ENCODE measurements at places on chromosomes 3 and 15.

- DNase-seq = no peak
These were observed 226.6 kb downstream of the ADAMTSL3 start for GRCh38 chr15:83880529-83880928.

DNA sequence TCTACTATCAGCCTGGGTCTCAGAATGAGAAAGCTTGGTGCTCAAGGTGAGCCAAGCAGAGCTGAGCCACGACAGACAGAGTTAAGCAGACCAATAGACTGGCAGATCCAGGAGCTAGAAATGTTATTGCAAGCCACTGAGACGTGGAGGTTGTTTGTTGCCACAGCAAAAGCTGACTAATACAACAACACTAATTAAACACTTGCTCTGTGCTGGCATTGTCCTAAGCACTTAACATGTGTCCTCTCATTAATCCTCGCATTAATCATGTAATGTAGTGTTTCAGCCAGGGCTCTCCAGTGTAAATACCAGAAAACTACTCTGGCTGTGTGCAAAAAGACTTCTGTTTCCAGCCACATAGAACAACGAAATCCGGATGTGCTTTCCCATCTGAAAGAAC is 11.6 kb upstream of the SPSB4 start:
- no peak for DNase-seq

DNA sequence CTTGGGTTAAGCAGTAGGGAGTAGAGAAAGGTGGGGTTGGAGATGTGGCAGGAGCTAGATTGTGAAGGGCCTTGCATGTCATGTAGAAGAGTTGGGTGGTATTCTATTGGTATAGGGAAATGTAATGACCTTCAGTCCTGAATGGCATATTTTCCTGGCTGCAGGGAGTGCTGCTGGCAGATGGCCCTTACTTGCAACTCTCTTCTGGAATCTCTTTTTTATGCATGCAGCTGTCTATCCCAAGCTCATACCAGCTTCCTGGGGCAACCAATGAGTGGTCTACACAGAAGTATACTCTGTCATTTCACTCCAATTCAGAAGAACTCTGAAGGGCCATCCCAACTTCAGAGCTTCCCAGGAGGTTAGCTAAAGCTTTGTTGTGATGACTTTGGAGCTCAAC is 144.7 kb upstream of the ANKRD28 start:
- DNase-seq = no peak

GRCh38 chr3:42118762-42119361 is 27.7 kb downstream of the TRAK1 start:
- peak; percentile 85 for DNase-seq

GRCh38 chr15:26771578-26772153 is 1.2 kb downstream of the GABRB3 start:
- DNase-seq = peak; percentile 13

DNA sequence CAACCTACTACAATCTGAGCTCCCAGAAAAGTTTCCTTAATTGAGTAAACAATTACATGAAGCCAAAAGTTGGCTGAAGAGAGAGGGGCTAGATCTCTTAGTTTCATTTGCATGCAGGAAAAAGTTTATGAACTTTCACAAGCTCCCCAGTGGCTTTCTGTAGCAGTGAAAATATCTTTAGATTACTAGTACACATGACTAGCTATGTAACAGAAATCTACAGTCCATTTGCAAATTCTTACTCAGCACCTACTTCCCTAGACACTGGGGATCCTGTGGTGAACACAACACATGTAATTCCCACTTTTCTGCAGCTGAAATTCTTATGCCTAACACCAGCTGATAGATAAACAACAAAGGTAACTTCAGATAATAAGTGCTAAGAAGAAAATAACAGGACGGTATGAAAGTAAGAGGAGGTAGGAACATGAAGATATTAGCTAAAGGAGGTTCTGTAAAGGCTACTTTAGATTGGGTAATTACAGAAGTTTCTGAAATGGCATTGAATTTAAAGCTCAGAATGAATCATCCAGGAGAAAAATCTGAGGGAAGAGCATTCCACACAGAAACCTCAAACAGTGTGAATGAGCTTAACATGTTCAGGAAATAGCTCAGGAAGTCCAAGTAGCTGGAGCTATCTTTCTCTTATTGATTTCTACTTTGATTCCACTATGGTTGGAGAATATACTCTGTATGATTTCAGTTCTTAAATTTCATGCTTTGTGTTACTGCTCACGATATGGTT is 204.8 kb downstream of the MAGI1 start:
- peak; percentile 33 for DNase-seq

DNA sequence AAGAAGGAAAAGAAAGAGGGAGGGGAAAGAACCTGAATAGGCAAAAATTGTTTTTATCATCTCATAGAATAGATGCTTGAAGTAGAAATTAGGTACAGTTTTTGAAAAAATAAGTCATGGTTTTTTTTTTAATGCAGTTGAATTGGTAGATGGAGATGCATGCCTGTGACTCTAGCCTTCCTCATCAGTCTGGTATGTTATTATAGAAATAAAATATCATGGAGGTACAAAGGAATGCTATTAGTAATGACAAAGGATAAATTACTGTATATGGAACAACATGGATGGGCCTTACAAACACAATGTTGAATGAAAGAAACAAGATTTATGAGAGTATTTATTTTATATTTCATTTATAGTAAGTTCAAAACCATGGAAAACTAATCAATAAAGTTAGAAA is 162.4 kb upstream of the GALNT15 start:
- DNase-seq = peak; percentile 35

- no peak for DNase-seq
These were observed 27.7 kb upstream of the IL20RB start for GRCh38 chr3:136929977-136930670.

GRCh38 chr3:180059356-180059755 is 22.6 kb upstream of the PEX5L start:
- peak; percentile 61 for DNase-seq

GRCh38 chr15:51085764-51086163 is 8.9 kb downstream of the TNFAIP8L3 start:
- no peak for DNase-seq

- peak; percentile 25 for DNase-seq
These were observed 469 bp downstream of the MAP6D1 start for GRCh38 chr3:183824761-183825455.

DNA sequence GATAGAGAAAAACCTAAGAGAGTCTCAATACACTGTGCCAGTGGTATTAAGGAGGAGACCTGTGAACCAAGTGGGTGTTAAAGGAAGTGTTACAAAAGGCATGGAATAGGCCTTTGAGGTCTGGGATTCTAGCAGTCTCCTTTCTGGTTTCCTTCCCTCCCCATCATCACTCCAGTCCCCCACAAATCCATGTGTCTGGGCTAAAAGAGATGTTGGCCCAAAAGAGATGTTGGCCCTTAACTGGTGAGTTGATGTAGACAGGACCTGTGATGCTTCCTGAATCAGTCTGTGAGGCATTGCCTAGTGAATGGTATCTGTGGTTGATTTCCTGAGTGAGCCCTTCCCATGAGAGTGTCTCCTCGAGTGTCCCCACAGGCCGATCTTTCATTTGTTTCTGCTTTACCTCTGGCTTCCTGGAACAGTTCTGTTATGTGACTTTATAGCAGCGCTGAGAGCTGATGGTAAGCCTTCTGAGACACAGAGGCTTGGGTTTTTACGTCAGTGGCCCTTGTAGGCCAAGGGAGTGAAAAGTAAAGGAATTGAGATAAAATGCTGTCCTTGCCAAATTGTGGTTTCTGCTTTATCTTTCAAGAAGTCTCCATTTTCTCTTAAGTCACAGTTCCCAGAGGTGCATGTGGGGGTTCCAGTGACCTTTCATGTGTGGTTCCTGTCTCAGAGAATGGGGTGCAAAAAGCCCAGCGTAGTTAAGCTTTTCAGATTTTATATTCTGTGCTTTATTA is 87.8 kb downstream of the KLHL25 start:
- DNase-seq = no peak

- DNase-seq = no peak
These were observed 445.9 kb downstream of the MCTP2 start for GRCh38 chr15:94677202-94677790.

- DNase-seq = no peak
These were observed 38.6 kb downstream of the CCDC80 start for GRCh38 chr3:112602217-112602838.

- no peak for DNase-seq
These were observed 60.5 kb upstream of the KLF13 start for GRCh38 chr15:31265871-31266711.

GRCh38 chr3:161371441-161372320 is at the start of gene SPTSSB:
SPTSSB (minus strand) TSS chr3:161371517; CDS start chr3:161346323, 25,194 bp downstream.
- DNase-seq = peak; percentile 96

GRCh38 chr3:192481638-192482037 is 245.7 kb downstream of the FGF12 start:
- DNase-seq = peak; percentile 83

GRCh38 chr3:117589454-117589853 is 879.9 kb downstream of the TUSC7 start:
- DNase-seq = no peak

DNA sequence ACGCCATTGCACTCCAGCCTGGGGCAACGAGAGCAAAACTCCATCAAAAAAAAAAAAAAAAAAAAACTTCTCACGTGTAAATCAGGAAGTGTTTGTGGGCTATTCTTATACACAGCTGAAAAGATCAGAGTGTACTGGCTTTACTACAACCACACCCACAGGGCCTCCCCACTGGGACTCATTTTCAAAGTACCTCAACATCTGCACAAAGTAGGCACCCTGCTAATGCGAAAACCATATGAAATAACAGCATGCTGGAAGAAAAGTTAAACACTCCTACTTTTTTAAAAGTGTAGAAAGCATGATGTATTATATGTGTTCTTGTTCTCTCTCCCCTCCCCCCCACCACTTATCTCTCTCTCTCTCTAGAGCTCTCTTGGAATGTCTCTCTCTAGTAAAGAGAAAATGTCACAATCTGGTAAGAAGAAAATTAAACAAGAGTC is 11.1 kb downstream of the UACA start:
- DNase-seq = no peak

GRCh38 chr3:9430733-9431132 is 33.3 kb downstream of the SETD5 start:
- DNase-seq = no peak

DNA sequence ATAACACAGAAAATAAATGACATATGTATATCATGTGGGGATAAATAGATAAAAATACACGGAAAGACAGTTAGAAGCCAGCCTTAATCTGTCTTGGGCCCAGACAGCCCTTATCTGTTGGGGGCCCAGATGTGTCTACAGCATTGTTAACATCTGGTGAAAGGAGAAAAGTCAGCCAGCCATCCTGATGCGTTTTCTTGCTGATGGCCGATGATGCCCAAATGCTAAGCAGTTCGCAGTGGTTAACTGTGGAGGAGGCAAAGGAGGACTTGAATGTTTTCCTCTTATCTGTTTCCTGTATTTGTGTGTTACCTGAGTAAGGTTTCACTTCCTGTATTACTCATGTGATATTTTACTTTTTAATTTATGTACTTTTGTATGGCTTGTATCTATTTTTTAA is 46.2 kb downstream of the NOX5 start:
- peak; percentile 45 for DNase-seq

GRCh38 chr3:63228677-63229076 is 49.4 kb upstream of the SYNPR start:
- DNase-seq = peak; percentile 46

DNA sequence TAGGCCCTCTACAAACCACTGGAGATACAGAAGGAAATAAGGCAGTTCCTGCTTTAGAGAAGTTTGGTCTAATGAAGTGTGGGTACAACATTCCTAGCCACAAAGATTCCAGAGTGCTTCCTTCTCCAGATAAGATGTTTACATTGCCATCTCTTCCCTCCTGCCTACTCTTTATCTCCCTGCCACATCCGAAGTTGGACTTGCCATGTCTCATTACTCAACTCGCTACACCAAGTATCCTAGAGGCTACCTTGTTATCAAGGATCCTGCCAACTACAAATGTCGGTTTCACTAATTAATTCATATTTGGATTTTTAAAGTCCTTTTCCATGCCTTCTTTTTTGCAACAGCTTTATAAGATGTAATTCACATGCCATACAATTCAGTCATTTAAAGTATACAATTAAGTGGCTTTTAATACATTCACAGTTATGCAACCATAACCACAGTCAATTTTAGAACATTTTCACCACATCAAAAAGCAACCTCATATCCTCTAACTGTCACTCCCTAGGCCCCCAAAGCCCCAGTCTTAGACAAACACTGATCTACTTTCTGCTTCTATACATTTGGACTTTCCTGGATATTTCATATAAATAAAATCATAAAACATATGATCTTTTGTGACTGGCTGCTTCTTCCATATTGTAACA is 53.7 kb upstream of the CSTA start:
- no peak for DNase-seq

- DNase-seq = no peak
These were observed 253.1 kb downstream of the WDR72 start for GRCh38 chr15:53506370-53506769.

DNA sequence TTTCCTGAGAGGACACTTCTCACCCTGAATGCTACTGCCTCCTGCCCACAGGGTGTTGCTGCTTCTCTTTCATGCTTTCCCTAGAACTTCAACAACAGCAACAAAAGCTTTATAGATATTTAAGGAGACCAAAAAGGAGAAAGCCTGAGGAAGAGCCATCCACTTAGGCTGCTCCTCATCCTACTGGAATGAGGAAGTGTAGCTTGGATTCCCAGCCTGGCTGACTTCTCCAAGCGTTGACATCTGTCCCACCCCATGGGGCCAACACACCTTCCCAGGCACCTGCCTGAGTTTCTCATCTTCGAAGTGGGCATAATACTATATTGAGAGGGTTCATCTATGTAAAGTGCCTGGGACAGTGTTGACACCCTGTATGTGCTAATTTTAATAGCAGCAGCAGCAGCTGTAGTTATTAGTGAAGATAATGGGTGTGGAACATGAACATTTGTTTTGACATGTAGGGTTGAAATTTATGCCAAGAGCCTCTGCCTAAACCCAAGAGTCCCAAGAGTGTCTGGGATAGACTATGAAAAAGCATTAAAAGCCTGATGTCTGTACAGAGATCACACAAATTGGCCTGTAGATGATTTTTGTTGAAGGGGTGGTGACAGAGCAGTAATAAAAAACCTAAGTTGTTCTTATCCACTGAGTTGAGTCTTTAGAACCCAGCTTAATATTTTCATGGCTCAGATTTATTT is 96.5 kb upstream of the PIAS1 start:
- no peak for DNase-seq

- no peak for DNase-seq
These were observed 29.7 kb upstream of the SHC4 start for GRCh38 chr15:48993380-48993779.

DNA sequence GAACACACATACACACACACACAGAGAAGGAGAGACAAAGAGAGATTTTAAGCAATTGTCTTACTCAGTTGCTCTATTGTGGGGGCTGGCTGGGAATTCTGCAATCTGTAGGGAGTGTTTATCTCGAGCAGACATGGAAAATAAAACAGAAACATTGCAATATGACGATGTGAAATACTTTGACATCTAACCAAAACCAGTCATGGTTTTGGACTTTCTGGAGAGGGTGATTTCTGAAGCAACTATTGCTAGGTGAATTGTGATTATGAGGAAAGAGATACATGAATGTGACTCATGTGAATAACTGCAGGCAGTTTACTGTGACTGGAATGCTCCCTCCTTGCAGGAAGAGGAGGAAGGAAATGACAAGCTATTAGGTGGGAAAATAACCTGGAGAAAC is 12.3 kb upstream of the PHLDB2 start:
- DNase-seq = peak; percentile 94
